ENCODE measurements at places on chromosomes 1 and 21.

GRCh38 chr1:178946416-178946815 lies 75.5 kb upstream of the ANGPTL1 start:
- no peak for DNase-seq

DNA sequence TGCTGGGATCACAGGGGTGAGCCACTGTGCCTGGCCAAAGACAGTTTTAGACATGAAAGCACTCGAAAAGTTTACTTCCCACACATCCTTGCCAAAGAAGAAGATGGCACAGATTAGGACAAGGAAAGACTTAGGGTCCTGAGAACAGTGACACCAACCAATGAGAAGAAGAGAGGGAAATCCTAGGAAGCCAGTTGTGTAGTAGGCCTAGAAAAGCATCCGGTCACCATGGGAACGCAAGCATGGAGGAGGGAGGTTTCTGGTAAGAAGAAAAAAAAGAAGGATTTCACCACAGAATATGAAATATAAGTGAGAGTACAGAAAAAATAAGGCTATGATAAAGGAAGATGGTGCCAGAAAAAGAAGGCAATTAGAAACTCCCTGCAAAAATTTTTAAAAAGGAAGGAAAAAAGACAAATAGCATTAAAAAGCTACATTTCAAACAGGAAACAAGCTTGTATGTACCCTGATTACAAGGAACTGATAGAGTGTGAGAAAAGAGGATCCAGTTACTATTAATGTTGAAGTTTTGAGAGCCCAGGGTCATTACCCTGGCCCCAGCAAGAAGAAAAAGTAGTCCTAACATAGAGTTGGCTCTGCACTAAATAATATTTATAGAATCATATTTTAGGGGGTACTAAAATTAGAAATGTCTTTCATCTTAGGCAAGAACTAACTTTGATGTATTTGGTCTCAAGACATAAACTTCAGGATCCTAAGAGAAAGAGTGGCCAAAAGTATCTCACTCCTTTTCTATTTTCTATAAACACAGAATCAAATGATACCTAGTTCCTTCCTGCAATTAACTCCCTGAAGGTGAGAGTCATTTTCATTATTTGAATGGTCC lies 16.1 kb downstream of the DIPK1A start:
- no peak for DNase-seq

DNA sequence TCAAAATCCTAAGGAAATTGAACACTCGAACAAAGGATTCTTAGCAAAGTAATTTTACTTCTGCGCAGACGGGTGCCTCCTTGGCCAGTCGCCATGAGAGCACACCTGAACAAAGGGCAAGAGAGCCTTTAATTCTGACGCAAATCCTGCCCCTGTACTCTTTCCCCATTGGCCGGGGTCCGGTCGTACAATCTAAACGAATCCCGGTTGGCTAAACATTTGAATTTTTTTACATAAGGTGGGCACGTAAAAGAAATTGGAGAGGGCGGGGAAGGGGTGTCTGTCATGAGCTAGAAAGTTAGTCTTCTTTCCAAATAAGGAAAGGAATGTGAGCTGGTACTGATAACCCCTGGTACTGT lies 8.2 kb upstream of the IL22RA1 start:
- no peak for DNase-seq

DNA sequence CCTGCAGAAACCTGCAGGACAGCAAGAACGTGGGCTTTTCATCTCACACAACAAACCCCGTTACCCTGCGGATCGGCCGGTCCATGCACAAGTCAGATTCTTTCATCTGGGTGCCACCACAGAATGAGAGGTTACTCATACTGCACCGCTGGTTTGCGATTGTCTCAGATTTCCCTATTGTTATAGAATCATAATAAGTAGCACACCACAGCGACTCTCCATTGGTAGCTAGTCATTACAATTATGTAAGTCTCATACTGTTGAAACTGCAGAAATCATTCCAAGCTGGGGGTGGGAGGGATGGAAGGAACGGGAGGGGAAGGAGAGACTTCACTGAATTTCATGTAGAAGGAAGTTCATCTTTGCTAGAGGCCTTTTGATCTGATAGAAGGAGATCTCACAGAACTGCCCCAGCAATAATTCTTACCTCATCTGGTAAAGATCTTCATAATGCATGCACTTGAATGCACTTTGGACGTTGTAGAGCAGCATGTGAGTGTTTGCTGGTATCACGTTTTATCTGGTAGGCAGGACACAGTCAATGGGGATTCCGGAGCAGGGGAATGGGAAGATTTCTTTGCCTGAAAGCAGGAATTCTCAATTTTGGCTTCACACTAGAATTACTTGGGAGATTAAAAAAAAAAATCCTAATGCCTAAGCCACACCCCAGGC lies 221.1 kb downstream of the KIF26B start:
- no peak for DNase-seq

- DNase-seq, result no peak
These were observed 2.7 kb upstream of the FALEC start for GRCh38 chr1:150512846-150513245.

DNA sequence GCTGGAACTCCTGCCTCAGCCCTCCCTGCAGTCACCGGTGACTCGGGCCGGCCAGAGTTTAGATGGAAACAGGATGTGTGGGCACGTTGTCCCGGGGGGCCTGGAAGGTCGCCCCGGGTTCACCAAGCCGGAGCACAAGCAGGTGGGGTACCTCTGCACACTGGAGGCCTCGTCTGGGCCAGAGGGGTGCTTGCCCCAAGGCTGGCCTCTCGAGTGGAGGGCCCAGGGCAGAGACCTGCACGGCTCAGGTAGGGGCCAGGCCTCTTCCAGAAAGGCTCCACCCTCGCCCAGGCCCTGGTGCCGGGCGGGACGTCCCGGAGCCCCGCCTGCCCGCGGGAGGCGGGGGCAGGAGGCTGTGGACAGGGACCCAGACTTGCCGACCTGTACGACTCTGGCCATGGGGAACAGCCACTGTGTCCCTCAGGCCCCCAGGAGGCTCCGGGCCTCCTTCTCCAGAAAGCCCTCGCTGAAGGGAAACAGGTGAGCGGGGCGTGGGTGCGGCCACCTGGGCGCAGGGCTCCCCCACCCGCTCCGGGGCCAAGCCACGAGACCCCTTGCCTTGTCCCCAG lies at the start of gene PLEKHN1:
TSS of gene PLEKHN1 (plus strand) at position 348 of the 569 bp plus-strand sequence. CDS start at position 398, 50 bp downstream.
- DNase-seq, result peak; percentile 36

GRCh38 chr1:34690269-34690668 lies 64.6 kb upstream of the GJB5 start:
- no peak for DNase-seq

- DNase-seq, result no peak
These were observed 354.9 kb downstream of the BARHL2 start for GRCh38 chr1:90362163-90362562.

DNA sequence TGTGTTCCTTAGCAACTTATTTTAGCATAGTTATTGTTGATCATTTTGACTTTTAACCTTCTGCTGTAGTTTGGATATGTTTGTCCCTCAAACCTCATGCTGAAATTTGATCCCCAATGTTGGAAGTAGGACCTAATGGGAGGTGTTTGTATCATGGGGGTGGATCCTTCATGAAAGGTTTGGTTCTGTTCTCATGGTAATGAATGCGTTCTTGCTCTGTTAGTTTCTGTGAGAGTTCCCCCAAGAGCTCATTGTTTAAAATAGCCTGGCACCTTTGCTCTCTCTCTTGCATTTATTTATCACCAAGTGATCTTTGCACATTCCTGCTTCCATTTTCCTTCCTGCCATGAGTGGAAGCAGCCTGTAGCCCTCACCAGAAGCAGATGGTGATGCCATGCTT lies 372.1 kb upstream of the VAMP3 start:
- DNase-seq, result no peak

- no peak for DNase-seq
These were observed 17.7 kb upstream of the CLSTN1 start for GRCh38 chr1:9841460-9841859.

GRCh38 chr1:27446496-27447020 lies 43.4 kb downstream of the WASF2 start:
- no peak for DNase-seq

DNA sequence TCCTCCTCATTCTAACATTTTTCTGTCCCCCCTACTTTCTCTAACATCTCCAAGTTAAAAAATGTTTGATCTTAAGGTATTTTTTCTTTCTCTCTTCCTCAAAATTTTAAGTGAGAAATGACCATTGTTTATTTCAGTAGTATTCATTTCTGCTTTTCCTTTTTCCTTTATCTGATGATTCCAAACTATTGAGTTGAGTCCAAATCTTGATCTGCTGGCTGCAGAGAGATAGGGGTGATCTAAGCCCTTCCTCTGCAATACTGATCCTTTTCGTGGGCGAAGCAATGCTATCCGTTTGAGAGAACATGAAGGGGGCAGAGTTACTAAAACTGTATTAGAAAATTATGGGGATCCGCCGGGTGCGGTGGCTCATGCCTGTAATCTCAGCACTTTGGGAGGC lies 516 bp upstream of the NMNAT2 start:
- DNase-seq, result no peak

All from foreskin fibroblast (primary cell).